ENCODE measurements at places on chromosomes 7 and 10.

GRCh38 chr7:112257073-112257472, 50.6 kb downstream of the ZNF277 start:
- no peak for DNase-seq

DNA sequence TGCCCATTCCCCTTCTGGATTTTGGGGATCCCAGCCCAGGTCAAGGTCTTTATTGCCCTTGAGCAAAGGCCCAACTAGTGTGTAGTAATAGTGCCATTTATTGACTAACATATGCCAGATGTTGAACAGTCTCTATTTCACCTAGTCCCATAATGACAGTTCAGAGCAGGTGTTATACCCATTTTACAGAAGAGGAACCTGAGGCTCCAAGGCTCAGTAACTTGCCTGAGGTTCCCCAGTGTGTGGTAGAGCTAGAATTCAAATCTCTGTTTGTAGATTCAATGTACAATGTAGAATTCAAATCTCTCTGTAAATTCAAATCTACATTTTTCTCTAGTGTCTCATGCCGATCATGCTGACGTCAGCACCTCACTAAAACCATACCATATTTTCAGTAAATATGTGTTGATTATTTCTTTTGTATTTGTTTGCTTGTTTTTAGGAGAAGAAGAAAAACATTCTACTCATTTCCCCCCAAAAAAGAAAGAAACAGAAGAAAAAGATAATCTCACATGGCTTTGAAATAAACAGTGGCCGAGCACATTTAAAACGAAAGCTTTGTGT, 329.7 kb downstream of the PRPF18 start:
- no peak for DNase-seq

DNA sequence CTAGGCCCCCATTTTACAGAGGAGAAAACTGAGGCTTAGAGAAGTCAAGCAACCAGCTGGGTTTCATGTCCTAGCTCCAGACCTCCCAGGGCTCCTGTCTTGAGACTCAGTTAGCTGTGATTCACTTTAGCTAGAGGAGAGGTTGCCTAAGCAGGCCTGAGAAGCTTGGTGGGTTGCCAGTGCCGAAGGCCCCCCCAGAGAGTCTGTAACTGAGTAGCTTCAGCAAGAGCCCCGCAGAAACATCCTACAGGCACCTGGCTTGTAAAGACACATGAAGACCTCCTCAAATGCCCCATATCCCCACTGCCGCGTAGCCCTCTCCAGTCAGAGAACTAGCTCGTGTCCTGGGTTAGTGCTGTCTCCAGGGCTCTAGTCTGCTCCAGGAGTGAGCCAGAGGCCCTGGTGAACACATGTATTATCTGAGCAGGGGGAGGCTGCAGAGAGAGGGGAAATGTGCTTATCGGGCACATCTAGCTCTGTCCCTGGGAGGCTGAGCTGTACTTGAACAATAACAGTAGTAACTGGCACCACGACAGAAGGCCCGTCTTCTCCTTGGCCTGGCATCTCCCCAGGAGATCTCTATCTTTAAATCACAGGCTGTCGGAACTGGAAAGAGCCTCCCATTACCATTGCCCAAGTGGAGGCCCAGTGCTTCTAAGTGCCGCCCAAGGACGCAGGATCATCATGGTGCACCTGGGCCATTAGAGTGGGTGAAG, 28.9 kb downstream of the UNC5B start:
- no peak for DNase-seq

- DNase-seq, result no peak
Observed at GRCh38 chr10:114874827-114875411, 53.3 kb downstream of the FHIP2A start.

- no peak for DNase-seq
Observed at GRCh38 chr7:87210506-87210905, 9.0 kb downstream of the TMEM243 start.

DNA sequence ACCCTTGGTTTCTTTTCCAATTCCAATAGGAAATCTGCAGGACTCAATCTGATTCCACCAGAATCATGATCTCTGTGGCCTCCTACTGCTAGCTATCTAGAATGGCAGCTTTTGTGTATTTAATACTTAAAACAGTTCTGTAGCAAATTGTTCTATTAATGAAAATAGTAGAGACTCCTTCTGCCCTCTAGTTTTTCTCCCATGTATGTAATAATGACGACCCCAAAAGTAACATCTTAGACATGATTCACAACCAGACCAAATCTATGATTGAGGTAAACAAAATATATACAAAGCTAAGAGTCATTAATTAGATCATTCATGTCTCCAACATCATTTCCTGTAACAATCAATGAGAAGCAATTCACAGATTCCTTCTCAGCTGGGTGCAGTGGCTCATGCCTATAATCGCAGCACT, 259.1 kb upstream of the MKLN1 start:
- no peak for DNase-seq

DNA sequence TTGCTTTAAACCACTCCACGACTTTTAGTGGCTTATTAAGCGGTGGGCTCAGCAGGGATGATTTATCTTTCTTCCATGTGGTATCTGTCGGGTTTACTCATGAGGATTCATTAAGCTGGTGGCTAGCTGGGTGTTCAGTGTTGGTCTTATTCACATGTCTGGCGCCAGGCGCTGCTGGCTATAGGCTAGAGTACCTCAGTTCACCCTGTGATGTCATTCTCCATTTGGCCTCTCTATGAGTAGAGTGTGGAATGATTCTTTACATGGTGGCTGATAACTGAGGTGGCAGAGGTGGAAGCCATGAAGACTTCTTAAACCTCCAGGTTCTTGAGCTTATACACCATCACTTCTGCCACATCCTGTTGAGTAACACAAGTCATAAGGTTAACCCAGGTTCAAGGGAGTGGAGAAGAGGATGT, 115.4 kb downstream of the MLLT10 start:
- DNase-seq, result no peak

DNA sequence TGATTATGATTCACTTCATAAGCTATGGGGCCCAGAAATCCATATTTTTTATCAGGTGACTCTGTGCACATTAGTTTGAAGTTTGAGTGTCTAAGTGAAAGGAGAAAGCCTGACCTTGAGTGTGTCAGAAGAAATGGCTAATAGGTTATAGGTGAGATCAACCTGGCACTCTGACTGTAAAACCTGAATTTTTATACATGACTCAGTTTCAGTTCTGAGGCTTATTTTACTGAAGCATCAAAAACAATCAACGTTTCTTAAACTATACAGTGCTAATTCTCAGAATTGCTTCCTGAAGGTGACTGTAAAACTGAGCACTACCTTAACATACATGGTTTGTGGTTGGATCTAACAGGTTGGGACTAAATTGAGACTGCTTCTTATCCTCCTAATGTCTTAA, 159.4 kb upstream of the AHR start:
- DNase-seq, result no peak

DNA sequence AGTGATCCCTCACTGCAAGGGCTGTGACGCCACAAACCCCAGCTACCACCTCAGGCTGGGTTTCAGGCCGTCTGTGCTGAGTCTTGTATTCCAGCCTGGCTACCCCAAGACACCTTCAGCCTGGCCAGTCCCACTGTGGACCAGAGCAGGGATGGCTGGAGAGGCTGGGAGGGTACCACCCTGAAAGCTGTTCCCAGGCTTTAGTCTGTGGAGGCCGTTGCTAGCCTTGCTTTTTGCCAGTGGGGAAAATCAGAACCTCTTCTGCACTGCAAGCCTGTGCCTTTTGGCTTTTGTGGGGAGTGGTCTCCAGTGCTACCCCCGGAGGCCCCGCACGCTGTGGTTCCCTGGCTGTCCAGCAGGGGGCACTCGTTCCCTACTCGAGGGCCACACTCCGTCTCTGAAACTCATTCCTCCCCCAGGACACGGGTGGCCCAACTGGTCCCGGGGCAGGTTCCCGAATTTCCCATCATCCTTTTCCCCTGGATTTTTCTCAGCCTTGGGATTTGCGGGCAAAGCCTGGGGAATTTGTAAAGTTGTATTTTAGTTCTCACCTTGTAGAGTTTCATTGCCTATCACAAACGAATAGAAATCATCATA, 128.4 kb upstream of the BTBD16 start:
- no peak for DNase-seq

DNA sequence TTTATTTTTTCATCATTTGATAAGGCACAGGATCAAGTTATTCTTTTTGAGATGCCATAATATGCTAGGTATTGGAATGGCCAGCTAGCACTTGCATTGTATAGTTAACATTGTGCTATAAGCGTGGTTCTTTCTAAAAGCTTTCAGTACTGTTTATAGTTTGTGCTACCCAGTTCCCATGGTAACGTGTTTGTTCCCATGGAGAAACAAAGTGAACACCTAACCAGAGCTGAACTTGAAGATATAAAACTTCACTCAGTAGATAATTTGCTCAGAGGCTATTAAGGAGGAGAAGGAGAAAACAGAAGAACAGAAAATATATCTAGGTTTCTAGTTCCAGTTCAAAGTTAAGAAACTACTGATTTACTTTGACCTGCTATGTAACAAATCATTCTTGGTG, 23.6 kb upstream of the ITGB8 start:
- DNase-seq, result no peak

GRCh38 chr7:119254742-119255141, 1018.2 kb upstream of the KCND2 start:
- DNase-seq, result no peak

DNA sequence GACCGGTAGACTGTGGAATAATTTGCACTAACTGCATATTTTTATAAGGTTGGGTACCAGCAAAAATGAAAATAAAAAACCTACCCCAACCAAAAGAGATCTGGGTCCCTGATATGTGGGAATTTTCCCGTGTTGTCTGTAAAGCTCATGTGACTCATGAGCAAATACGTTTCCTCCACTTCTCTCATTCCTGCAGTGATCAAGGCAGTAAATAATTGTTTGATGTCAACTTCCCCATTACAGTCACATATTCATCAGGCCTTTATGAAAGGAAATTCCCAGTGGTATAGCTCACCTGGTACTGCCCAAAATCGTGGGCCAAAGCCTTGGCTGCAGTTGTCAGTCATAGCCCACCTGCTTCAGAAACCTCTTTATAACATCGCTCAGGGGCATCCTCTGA, 166.0 kb upstream of the ANK3 start:
- no peak for DNase-seq

GRCh38 chr10:95711492-95711891, 17.8 kb upstream of the TCTN3 start:
- DNase-seq, result no peak

GRCh38 chr7:107644309-107644974, 16.2 kb upstream of the SLC26A4 start:
- no peak for DNase-seq

- no peak for DNase-seq
Observed at GRCh38 chr10:3797750-3798149, 12.7 kb upstream of the KLF6 start.

- DNase-seq, result no peak
Observed at GRCh38 chr7:36726311-36726710, 2.0 kb upstream of the AOAH start.

- no peak for DNase-seq
Observed at GRCh38 chr7:2954433-2954853, 89.2 kb downstream of the CARD11 start.

DNA sequence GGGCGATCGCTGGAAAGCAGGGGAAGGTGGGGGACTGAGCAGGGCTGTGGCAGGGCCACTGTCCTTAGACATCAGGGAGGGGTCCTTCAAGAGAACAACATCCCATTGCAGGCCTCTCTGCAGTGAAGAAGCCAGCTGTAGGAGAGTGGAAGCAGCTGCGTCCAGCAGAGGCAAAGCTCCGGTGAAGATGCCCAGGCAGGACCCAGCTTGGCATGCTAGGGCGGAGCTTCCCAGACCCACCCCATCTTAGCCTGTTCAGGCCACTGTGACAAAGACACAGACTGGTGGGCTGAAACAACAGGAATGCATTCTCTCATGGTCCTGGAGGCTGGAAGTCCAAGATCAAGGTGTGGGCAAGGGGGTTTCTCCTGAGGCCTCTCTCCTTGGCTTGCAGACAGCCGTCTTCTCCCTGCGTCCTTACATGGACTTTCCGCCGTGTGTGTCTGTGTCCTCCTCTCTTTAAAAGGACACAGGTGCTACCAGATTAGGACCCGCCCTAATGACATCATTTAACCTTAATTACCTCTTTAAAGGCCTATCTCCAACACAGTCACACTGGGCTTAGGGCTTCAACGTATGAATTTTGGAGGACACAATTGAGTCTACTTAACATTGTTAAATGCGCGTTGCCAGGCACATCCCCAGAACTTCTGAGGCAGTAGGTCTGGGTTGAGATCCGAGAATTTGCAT, 178.1 kb upstream of the GRB10 start:
- no peak for DNase-seq

GRCh38 chr10:76435157-76435556, 1003.7 kb downstream of the LRMDA start:
- DNase-seq, result no peak

- DNase-seq, result no peak
Observed at GRCh38 chr10:44988957-44989585, 10.5 kb upstream of the DEPP1 start.

Data from non-pigmented ciliary epithelial cell (primary cell).